ENCODE measurements at places on chromosomes 12 and 14.

DNA sequence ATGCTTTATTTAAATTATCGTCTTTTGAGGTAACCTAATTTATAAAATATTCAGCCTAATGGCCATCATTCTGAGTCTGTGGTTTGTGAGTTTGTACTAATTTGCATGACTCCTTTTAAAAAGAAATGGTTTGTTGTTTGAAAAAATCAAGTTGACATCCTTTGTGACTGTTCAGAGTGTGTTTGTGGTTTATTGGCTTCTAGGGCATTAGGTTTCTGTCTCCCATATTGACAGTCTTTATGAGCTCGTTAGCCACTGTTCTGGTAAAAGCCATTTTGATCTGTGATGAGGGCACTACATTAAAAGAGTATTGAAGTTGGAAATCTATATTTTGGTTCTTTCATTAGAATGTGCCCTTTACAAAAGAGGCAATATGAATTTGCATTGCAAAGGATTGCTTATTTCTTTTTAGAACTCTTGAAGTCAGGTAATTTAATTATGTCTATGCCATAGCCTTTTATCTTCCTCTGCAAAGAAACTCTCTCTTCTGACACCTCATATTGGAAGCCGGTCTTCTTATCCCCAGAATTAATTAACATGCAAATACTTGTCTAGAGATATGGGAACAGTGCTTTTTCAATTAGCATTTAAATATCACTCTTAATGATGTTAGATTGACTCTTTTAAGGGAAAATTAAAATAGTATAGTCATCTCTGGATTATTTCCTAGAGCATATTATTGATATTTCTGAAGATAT, 95.0 kb downstream of the CRADD start:
- no peak for DNase-seq

DNA sequence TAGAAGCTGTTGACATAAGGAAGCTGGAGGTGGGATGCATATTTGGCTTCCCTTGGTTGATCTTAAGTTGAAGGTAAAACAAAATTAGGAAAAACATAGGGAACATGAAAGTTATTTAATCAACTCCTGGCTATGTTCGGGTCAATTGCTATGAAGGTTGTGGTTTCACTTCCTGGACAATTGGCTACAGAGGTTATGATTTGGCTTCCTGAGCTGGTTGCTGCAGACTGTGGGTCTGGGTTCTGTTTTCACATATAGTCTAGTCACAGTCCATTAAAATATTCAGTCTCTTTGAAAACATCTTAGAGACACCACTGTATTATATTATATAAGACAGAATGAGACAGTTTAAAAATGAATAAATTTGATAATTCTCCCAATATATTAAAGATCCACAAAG, 895.2 kb upstream of the USP15 start:
- DNase-seq, result no peak

- DNase-seq, result no peak
Observed at GRCh38 chr12:48199774-48200221, 3.3 kb downstream of the OR10AD1 start.

- DNase-seq, result no peak
Observed at GRCh38 chr12:123388951-123389559, 5.1 kb downstream of the KMT5A start.

DNA sequence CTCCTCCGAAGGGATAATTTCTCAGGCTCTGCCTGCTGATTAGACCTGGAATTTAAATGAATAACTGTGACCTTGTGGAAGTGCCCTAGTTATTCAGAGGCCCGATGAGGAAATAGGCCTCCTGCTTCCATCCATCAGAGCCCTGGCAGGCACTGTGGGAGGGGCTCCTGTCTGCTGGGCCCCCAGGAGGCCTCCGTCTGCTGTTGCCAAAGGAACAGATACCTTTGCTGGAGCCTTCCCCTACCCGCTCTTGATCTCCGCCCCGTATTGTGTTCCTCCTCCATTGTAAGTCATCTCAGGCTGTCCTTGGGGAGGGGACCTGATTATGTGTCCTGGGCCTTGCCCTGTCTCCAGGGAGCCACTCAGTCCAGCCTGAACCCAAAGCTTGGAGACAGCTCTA, 112.3 kb downstream of the NRXN3 start:
- no peak for DNase-seq

DNA sequence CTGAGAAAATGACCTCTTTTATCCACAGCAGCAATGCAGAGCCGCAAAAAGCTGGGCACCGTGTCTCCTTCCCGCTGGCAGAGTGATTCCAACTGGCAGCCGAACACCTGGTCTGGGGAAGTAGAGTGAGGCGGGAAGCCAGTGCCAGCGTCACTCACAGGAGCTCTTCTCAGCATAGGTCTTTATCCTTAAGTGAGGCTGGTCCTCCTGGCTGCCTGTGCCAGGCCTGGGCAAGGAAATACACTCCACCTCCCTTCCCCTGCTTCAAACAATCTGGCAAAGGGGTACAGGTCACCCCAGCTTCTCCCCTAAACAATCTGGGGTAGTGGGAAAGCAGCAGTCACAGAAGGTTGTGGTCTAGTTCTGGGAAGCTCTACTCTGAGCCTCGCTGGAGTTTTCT, 4.8 kb downstream of the ARHGAP9 start:
- DNase-seq, result no peak

- no peak for DNase-seq
Observed at GRCh38 chr14:93065272-93065730, 50.4 kb downstream of the ITPK1 start.

- no peak for DNase-seq
Observed at GRCh38 chr12:90112666-90113065, 404.0 kb upstream of the ATP2B1 start.

DNA sequence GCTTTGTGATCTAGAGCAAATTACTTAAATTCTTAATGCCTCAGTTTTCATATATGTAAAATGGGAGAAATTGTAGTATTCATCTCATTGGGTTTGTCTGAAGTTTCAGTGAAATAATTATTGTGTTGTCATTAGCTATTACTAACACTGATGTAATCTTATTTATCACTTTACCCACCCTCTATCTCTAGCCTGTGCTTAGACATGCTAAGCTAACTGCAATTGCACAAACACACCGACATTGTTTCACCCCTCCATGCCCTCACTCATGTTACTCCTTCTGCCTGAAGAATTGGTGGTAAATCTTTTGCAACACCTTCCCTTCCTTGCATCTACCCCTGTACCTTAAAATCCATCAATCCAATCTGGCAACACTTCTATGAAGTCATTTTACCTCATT, 241.6 kb downstream of the BCAT1 start:
- DNase-seq, result no peak

DNA sequence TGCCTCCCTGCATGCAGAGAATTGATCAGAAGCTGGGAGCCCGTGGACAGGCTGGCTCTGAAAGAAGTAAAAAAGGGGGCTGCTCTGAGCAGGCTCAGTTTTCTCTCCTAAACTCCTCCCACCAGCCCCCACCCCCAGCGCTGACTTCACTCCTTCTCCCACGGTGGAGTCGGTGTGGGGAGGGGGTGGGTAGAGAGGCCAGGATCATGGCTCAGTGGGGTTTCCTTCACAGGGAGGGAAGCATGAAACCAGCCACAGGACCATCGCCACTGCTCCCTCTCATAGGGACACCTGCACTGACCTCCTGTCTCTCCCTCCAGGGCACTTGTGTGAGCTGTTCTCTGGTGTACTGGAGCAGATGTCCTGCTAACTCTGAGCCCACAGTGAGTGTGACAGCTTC, 78.9 kb downstream of the STAB2 start:
- no peak for DNase-seq

DNA sequence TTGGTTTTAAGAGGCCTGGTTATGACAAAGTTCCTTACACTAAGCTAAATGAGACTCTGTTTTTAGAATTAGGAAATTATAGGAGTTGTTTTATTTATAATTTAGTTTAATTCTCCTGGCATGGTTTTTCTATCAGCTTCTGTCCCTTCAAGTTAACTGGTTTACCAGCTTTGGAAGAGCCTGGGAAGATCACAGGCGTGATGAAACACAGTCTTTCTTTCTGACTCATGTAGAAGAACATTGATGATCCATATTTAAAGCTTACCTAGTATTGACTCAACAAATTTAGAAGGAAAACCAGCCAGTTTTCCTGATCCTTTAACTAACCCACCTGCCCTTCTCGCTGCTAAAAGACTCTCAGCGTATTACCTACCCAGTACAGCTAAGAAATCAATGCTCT, 155.2 kb downstream of the TGFB3 start:
- DNase-seq, result no peak

GRCh38 chr12:41293461-41293860, 105.3 kb downstream of the PDZRN4 start:
- no peak for DNase-seq

DNA sequence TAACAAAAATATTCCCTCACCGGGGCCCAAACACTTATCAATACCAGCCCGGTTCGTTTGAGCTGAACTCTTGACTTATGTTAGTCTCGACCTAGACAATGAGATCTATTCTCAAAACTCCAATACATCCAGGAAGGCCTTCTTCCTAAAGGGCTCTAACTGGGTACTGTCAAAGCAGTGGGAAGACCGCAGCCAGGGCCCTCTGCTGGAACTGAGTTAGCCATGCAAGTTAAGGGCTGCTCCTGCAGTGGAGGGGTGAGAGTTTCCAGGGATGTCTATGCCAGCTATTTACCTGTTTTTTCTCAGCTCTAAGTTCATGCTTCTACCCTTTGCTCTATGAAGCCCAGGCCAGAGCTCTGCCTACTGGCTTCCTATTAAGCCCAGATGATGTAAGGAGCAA, 348.8 kb downstream of the GXYLT1 start:
- no peak for DNase-seq

GRCh38 chr14:89110110-89110509, 285.7 kb downstream of the TTC8 start:
- no peak for DNase-seq

DNA sequence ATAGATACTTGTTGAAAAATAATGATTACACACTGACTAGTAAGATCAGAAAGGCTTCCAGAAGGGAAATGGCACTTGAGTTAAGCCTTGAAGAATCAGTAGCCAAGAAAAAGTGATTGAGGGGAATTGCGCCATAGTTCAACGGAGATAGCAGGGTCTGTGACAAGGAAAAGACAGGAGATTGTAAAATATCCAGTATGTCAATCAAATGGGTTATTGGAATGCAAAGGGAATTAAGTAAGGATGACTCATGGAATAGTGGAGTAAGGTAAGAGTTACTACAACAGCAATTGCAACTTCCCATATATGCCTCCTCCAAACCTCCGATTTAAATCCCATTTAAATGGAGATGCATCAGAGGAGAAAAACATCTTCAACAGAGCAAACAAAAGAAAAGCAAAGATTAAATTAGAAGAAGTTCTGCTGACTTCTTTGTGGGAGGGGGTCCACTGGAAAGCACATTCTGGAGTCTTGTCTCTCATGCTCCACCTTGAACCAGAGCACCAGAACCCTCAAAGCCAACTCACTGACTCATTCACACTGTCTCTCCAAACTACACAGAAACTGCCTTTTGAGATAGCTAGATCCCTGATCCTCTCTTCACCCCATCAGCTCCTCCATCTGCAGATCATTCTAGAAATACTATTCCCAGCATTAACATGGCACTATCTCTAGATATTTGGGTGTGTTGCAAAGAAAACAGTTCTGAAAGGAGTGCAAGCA, 138.2 kb downstream of the NUAK1 start:
- no peak for DNase-seq

DNA sequence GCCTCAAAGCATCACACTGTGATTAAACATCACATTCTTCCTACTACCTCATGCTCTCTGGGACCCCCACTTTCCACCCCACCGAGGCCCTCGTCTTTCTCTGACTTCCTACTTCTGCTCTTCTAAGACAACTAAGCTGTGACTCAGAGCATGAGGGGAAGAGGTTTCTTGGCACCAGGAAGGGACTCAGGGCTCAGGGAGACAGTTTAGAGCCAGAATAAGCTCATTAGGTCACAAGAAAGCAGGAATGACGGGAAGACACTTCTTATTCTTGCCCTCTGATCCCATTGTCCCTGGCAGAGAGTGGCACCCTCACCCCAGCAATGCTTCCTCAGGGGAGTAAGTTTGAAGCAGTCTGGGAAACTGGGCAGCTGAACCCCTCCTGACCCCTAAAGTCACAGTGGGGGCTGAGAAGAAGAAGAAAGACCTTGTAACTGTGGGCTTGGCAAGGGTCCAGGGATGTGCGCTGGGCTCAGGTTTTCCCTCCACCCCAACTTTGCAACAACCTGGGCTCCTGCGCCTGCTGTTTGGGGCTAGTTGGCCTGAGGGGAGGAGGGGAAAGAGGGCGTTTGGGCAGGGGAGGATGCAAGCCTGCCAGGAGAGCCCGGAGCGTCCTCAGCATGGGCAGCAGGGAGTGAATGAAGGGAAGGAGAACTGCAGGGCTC, 64.6 kb upstream of the ACTN1 start:
- DNase-seq, result no peak

GRCh38 chr14:34930591-34931091, 52.2 kb upstream of the SRP54 start:
- DNase-seq, result no peak

- DNase-seq, result no peak
Observed at GRCh38 chr14:21133901-21134300, 22.0 kb downstream of the OR5AU1 start.

- no peak for DNase-seq
Observed at GRCh38 chr12:5523396-5524115, 91.6 kb downstream of the NTF3 start.

GRCh38 chr14:94826774-94827173, 56.9 kb upstream of the GSC start:
- DNase-seq, result no peak

GRCh38 chr14:76636602-76637001, 124.7 kb upstream of the VASH1 start:
- DNase-seq, result no peak

GRCh38 chr12:64781280-64782190, 22.3 kb upstream of the GNS start:
- DNase-seq, result no peak

DNA sequence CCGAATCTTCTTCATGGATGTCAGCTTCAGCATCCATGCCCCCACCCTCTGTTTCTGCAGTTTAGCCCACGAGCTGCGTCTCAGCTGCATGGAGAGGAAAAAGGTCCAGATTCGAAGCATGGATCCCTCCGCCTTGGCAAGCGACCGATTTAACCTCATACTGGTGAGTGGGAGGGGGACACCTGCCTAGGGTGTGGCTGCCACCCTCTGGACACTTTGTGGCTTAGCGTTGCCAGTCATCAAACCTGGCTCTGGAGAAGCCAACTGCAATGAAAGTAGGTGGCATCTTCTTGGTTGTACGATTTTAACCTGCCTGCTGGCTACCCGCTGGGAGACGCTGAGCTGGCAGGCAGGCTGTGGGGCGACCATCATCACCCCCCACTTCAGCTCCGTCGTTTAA, 16.7 kb downstream of the DCAF4 start:
- no peak for DNase-seq

DNA sequence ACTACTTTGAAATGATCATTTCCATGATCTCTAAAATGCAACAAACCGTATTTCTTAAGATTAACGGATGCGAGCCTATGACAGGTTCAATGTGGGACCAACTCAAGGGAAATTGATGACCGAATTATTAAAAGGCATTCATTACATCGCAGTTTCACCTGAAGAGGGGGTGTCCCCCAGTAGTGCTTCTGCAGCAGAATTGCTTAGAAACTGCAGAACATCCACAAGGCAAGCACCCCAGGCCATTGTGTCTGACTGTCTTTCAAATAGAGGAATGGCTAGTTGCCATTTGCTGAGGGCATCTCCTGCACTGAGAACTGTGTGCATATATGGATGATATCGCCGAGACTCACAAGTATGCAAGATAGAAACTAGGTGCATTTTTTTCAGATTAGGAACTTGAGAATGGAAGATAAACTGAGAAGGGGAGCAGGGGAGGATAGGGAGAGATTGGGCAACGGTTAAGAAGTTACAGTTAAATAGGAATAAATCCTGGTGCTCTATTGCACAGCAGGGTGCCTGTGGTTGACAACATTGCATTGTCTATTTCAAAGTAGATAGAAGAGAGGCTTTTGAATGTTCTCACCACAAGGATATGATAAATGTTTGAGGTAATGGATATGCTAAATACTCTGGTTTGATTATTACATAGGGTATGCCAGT, 234.3 kb upstream of the PLEKHG7 start:
- no peak for DNase-seq

Measured in effector CD4-positive, alpha-beta T cell (primary cell).